ENCODE measurements at places on chromosomes 1 and 21.

DNA sequence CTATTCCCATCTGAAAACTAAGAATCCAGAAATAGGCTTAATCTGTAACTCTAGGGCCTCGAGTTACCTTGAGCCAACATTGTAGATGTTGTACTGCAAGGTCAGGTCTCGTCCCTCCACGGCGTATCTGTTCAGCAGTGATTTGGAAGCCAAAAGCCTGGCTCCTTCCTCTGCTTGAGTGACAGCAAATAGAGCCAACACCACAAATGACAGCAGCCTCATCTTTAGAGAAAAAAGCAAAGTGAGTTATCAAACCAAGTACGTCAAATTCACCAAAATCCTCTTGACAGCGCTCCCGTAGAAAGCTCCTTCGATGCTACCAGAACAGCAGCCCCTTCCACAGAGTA lies 832 bp downstream of the SSR2 start:
- no peak for DNase-seq

DNA sequence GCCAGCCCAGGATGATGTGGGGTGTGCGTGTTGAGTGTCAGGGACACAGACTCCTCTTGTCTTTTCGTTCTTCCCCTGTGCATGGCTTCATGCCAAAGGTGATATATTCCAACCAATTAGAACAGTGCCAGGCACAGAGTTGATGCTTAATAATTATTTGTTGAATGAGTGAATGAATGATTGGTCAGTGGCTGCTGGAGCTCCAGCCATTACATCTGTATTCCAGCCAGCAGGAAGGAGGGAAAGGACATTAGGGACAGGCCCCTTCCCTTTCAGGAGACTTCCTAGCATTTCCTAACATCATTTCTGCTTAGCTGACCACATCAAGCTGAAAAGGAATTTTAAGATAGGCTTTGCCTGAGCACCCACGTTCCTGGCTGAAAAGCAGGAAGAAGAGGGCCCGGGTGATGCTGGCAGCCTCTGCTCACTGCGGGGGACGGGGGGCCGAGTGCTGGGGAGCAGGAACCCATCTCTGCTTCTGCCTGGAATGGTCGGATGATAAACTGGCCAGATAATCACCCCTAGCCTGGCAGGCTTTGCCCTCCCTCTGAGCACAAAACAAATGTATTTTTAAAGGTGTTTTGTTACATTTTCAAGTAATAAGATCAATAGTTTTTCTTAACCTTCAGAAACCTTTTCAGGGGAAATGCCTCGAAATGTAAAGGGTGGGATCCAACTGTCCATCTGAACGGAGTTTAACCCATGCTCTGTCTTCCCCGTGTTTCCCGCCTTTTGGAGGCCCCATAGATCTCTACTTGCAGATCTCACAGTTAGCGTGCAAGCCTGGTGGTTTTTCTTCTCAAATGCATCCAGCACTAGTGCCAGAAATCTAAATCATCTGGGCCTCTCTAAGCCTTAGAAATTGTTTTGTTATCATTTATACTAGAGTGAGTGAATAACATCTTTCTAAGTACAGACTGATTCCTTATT lies 39.0 kb downstream of the SLC37A1 start:
- no peak for DNase-seq

DNA sequence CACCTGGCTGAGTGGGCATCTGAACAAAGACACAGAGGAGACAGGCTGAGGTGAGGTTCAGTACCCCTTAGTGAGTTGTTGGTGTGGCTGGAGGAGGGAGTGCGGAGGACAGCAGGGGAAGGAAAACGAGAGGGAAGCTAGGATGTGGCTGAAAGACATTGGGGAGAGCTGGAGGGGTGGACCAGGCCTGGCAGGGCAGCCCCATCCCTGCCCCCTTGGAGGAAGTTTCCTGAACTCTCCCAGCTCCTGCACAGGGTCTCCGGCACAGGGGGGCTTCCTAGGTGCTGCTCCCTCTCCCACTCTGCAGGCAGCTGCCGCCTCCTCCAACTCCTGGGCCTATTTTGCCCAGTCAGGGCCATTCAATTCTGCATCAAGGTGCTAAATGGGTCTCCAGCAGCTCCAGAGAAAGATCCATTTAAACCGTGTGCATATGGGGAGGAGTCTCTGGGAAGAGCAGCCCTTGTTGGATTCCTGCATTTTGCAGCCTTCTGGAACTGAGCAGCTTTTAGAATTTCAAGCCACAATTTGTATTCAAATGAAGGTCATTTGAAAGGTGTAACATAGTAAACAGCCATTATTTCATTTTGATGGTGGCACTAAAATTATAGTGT lies 193.9 kb downstream of the CAMTA1 start:
- no peak for DNase-seq

- no peak for DNase-seq
Measured at GRCh38 chr1:61741711-61742619, at the start of gene PATJ. Gene PATJ, plus strand, starts transcription at chr1:61742480. Its CDS starts 20,413 bp downstream, at chr1:61762893.
